ENCODE measurements at places on chromosomes 1 and 21. TPM values are rescaled to one million over a fixed set of nuclear protein-coding genes. Genes with fewer than 3 reads are reported as not detected.

Gene AGT
- total RNA-seq: 2.6 TPM

GRCh38 chr1:203465146-203465798 is 10.3 kb upstream of the PRELP start:
- no peak for DNase-seq

Gene ARHGEF19
- total RNA-seq: 10.6 TPM

- DNase-seq: no peak
Measured at GRCh38 chr1:216723274-216723780, at the start of gene ESRRG. ESRRG (minus strand) TSS chr1:216723429; CDS start chr1:216723299, 130 bp downstream.

- DNase-seq: no peak
Measured at GRCh38 chr1:56501888-56502287, 77.5 kb downstream of the PLPP3 start.

Gene AADACL3
- total RNA-seq: 0.31 TPM

DNA sequence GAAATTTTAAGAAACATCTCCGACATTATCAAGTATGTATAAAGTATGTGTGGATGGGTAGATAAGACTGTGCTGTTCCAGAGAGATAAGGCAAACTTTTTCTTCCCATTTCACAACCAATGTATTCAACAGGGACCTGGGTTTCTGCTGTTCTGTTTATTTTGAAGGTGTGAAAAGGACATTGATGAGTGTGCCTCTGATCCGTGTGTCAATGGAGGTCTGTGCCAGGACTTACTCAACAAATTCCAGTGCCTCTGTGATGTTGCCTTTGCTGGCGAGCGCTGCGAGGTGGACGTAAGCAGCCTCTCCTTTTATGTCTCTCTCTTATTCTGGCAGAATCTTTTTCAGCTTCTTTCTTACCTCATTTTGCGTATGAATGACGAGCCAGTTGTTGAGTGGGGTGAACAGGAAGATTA is 174.0 kb downstream of the CRB1 start:
- peak; percentile 24 for DNase-seq

Gene OPTC
- not detected for total RNA-seq

DNA sequence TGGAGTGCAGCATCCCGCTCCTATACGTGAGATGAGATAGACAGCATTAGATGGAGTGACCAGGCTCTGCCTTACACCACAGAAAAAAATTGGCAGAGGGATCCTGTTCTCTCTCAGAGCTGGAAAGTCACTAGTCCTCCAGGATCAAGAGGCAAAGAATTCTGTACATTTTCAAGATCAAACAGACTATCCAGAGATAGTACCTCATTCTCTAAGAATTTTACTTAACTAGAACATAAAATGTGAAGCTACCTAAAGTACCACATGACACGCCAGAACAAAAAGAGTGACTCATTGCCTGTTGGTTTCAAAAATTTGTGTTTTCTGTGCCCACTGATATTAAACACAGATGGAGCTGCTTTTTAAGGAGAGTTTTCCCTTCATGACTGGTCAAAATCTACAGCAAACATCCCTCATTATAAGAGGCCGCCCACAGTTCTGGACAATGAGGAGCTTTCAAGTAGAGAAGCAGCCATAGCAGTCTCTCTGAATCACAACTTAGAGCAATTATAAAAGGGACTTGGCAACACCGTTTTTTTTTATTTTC is 32.3 kb downstream of the CD160 start:
- no peak for DNase-seq

Gene ITLN2
- total RNA-seq: 58.9 TPM

Gene TRIM45
- total RNA-seq: 1.1 TPM

GRCh38 chr1:98468111-98468717 is 193.3 kb upstream of the SNX7 start:
- DNase-seq: no peak

GRCh38 chr1:66316464-66317247 is 217.3 kb upstream of the SGIP1 start:
- no peak for DNase-seq

Gene FAM229A
- 2.5 TPM for total RNA-seq

DNA sequence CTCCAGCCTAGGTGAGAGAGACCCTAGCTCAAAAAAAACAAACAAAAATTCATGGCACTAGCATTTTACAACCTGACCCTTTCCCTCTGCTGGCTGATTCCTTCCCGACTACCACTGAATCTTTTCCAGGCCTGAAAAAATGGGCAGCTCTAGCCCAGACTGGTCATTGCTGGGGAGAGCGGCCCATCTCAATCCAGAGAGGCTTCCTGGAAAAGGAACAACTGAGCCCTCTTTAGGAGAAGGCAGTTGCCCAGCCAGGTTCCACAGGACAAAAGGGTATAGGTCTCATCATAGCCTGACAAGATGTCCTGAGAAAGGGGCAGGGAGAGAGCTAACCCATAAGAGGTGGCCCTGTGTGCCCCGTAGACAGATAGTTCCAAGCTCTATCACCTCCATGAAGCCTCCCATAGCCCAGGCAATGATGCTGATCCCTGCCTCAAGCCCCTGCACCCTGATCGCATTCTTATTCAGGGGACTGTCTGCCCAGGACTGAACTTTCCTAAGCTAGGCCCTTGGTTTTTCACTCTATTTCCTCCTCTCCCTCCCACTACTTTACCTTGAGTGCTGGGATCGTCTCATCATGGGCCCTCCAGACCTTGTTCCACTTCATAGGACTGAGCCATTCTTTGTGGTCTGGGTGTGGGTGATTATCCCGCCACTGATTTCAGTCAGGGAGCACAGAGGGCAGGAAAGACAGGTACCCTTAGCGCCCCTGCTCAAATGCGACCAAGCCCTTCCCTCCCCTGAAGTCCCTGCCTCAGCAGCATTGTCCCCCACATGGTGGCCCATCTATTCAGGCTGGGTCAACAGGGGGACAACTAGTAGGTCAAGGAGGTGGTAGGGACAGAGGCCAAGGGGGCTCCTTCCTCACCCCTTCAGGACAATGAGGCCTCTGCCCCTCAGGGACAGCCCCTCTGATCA is 18.2 kb downstream of the RHBG start:
- no peak for DNase-seq

GRCh38 chr1:224454402-224455055 is 19.9 kb upstream of the WDR26 start:
- no peak for DNase-seq

GRCh38 chr21:35711661-35712060 is 348.7 kb downstream of the SETD4 start:
- no peak for DNase-seq

Measured in omental fat pad (tissue), 4 donors.